ENCODE measurements at places on chromosomes 1 and 21.

GRCh38 chr1:204513117-204513716 is 3.0 kb upstream of the MDM4 start:
- no peak for DNase-seq

DNA sequence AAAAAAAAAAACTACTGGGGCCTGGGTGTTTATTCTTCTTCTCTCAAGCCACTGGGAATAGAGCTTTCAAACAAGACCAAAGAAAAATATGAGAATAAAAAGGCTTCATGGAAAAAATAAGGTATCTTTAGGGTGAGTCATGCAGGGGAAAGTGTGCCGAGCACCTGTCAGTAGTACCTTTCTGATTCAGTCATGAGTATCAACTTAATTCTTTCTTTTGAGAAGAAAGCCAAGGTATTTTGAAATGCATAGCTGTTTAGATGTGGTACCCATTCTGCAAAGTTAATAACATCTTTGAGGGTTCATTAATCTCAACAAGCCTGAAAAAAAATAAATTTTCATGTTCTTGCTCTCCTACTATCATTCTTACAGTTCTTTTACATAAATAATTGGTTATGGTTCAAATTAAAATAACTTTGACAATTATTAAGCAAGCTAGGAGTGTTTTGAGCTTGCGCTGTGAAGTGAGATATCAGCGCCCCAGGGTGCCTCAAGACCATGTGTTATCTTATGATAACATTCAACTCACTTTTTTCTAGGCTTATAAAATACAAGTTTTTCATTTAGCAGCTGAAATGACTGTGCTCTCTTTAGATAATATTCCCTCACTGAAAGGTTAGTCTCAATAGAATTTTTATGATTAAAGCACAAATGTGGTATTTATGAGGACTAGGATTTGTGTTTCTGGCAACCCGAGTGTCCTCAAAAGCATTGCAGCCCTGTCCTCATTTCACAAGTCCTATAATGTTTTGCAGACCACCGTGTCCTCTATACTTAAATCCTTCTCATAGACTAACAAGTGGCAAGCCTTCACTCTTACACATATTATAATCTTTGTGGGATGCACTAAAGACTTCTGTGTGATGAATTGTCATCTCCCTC is 138.6 kb downstream of the SLC44A5 start:
- no peak for DNase-seq

DNA sequence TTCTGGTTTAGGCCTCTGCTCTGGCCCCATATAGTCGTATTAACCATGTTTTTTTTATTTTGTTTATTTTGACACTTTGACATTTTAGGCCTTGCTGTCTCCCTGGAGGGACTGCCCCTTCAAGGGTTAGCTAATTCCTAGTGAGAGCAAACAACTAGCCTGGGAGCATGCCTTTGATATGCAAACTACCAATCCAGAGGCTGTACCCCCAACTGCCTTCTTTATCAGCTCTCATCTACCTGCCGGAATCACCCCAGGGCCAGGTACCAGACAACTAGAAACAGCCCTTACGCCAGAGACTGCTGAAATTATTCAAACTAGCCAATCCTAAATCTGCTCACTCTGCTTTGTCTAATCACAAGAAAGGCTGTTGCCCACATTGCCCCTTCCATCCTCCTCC is 13.0 kb upstream of the ST6GALNAC5 start:
- no peak for DNase-seq

- no peak for DNase-seq
These were observed 39.2 kb downstream of the HLX start for GRCh38 chr1:220918285-220918951.

GRCh38 chr1:24708938-24709337 is 36.3 kb upstream of the CLIC4 start:
- no peak for DNase-seq

DNA sequence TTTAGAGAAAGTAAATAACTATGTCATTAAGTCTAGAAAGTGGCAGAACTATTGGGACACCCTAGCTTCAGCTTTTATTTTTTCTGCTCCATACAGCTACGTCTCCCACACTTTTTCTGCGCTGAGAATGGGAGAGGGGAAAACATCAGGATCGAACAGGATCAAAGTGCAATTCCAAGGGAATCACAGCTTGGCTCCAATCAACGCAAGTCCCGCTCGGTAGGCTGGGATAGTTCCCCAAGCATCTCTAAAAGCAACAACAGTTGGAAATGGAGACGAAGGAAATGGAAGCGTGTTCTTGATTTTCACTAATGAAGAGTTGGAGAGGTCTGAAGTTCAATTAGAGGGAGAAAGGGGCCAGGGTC is 536 bp downstream of the HMGCL start:
- no peak for DNase-seq

GRCh38 chr1:94884507-94884906 is 42.4 kb downstream of the CNN3 start:
- DNase-seq, result no peak

DNA sequence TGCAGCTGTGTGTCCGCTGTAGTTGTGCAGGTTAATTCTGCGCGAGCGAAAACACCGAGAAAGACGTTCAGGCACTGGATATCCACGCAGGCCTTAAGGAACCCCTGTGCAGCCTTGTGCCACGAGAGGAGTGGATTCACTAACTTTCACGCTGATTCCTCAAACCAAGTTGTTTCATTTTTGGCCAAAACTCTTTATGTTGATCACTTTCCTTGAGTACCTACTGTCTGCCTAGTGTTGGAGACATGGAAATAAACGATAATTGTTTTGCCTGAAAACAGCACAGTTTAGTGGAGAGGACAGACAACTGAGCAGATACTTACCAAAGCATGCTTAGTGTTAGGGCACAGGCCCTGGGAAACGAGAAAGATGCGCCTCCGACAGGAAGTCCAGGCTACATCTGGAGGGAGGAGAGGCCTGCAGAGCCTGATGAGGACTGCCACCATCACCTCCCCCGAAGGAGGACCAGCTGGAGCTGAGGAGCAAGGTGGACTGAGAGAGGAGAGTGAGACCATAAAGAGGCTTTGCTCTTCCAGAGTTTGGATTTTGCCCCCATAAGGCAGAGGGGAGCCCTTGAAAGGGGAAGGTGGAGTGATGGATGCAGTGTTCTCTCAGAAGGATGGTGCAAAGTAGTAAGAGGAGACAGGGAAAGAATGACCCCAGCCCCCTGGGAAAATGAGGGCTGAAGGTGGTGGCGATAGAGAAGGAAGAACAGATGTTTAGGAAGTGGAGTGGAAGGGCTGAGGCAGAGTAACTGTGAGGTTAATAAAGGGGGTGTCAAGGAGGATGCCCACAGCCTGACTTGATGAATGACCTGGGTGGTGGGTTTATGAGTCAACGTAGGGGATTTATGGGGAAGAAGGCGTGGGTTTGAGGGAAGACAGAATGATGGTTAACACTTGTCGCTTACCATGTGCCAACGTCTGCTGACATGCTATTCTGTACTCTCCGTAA is 956 bp upstream of the SCAF4 start:
- DNase-seq, result no peak

GRCh38 chr1:184767591-184767990 is 12.9 kb upstream of the EDEM3 start:
- no peak for DNase-seq

GRCh38 chr1:33322109-33322508 is 1.2 kb upstream of the A3GALT2 start:
- DNase-seq, result no peak

DNA sequence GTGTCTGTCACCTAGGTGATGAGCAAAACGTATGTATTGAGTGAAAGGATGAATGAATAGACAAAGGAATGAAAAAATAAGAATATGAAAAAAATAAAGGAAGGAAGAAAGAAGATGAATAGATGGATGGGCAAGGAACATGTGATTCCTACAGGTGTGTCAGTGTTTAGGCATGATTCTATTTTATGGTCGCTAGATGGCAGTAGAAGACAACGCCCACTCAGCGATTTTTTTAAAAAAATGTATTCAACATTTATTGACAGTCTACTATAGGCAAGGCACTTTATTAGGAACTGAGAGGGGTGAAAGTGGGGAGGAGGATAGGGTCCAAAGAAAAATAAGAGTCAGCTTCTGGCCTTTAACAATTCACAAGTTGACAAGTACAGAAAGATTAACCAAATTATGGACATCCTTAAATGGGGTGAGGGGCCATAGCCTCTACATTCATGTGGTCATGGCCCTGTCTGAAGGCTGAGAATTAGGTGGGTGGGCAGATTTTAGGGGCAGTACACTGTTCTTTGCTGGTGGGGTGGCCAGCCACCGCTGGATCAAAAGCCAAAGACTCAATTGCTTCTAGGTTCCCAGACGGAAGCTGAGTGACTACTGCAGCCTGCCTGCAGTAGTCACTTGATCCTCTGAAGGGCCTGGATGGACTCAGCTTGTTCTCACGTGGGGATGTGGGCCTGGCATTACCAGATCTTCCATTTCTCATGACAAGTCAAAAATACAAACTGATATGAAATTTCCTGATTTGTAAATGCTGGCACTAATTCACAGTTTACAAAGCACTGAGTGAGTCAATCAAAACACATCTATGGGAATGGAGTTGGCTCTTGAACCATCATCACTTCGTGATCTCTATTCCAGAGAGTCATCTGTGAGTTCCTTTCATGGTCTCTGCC is 83.9 kb downstream of the FASLG start:
- DNase-seq, result no peak

DNA sequence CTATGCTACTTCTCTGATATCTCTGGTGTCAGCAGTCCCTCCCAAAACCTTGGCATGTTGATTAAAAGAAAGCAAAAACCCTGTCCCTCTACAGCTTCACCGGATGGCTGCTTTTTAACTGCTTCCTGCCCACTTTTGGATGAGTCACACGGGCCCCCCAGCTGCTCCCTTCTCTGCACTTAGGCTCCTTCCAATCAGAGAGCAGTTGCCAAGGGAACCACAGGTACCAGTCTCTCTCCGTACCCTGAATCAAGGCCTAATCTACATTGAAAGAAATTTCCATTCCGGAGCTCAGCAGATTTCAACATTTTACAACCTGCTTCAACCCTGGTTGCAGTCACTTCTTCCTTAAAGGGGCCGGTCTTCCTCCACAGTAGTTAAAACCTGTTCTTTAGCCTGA is 70.6 kb upstream of the GJB5 start:
- DNase-seq, result no peak

- no peak for DNase-seq
These were observed 39.0 kb downstream of the TTLL7 start for GRCh38 chr1:83959824-83960498.

GRCh38 chr1:41919764-41920397 is 1.2 kb upstream of the HIVEP3 start:
- peak; percentile 54 for DNase-seq

GRCh38 chr1:43866201-43866600 is 67.4 kb upstream of the ARTN start:
- DNase-seq, result no peak

DNA sequence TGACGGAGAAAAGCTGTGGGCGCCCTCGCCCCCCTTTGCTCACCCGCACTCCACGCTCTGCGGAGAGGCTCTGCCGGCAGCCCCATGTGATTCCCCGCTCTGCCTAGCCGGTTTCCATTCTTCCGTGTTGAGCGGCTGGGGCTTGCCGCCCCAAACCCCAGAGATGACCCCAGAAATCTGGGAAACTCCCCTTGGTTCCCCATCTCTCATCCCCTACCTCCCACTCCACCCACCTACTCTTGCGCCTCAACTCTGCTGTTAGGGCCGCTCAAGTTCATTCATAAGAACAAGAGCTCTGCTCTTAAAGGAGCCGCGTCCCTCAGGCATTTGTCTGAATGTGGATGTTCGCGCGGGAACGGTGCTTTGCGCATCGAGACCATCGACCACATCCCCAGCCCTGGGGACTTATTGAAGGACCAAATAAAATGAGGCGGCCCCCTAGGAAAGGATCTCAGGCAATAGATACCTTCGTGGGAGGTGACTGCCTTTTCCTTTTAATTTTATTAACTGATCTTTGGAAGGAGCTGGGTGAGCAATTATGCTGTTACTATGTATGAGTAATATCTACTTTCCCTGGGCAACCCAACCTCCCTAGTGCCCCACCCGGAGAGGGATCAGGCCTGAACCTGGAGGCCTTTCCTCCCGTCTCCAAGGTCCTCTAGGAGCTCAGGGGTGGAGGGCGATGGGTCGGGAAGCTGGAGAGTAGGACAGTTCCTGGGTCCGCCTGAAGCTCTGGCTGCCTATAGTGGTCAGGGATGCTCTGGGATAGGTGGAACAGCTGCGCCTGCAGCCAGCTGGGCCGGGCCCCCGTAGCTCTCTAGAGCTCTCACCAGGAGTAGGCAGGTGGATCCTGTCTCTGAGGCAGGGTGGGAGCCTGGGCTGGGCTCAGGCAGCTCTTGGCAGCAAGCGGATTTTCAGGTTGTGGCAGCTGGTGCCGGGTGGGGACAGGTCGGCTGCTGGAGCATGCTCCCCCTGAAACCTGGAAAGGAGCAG is 898 bp downstream of the MFSD2A start:
- peak; percentile 64 for DNase-seq

- DNase-seq, result no peak
These were observed at the start of gene TNNT2 for GRCh38 chr1:201377611-201378092. Gene TNNT2, minus strand, starts transcription at chr1:201377680. Its CDS starts 4,426 bp downstream, at chr1:201373254.

Data from stimulated activated CD4-positive, alpha-beta T cell treated with anti-CD3 and anti-CD28 coated beads, Interleukin-1b, Interleukin-23, amount 100 ng/mL, for 4 hours (primary cell).